Activated T-cell treated with anti-CD3 and anti-CD28 coated beads, Interleukin-2, amount 50 U/mL, for 24 hours (primary cell): ENCODE measurements at places on chromosomes 2 and 18.

DNA sequence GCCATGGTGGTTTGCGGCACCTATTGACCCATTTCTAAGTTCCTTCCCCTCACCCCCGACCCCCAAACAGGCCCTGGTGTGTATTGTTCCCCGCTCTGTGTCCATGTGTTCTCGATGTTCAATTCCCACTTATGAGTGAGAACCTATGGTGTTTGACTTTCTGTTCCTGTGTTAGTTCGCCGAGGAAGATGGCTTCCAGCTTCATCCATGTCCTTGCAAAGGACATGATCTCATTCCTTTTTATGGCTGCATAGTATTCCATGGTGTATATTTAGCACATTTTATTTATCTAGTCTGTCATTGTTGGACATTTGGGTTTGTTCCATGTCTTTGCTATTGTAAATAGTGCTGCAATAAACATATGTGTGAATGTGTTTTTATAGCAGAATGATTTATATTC lies 183.6 kb downstream of the GBX2 start:
- DNase-seq, result no peak

GRCh38 chr2:15788830-15789229 lies 151.5 kb upstream of the MYCN start:
- DNase-seq, result no peak

GRCh38 chr2:231592636-231593145 lies at the start of gene TEX44:
Gene TEX44 (plus strand): TSS chr2:231592864. CDS start chr2:231592952, 88 bp downstream.
- DNase-seq, result no peak

DNA sequence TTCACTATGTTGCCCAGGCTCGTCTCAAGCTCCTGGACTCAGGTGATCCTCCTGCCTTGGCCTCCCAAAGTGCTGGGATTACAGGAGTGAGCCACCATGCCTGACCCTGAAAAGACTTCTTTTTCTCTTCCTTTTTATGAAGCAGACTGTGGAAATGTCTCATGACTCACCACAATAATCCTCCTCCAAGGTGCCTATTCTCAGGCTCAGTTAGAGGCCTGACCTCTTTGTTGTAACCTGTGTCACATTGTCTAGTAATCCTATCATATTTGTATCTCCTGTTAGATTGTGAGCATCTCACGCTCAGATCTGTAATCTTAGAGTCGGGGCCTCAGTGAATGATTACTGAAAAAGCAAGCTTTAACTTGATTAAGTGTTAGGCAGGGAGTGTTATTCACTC lies 18.3 kb upstream of the TAF4B start:
- no peak for DNase-seq

GRCh38 chr2:236616031-236616430 lies 46.4 kb downstream of the ACKR3 start:
- no peak for DNase-seq

DNA sequence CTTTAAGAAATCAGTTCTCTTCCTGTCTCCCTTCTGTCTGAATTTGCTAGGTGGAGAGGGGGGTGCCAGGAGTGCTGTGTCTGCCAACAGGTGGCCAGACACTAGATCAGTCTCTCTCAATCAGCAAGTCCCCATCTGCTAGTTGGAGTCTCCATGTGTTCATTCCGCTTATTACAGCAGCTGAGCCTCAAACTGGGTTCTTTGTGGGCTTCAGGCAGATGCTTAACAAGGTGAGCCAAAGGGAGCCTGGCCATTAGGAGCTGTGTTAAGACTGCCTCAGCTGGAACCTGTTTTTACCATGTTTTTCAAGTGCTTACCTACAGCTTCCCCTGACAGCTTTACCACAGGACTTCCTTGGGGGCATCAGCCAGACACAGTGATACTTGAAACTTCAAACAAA lies 401.9 kb downstream of the LRP1B start:
- no peak for DNase-seq

DNA sequence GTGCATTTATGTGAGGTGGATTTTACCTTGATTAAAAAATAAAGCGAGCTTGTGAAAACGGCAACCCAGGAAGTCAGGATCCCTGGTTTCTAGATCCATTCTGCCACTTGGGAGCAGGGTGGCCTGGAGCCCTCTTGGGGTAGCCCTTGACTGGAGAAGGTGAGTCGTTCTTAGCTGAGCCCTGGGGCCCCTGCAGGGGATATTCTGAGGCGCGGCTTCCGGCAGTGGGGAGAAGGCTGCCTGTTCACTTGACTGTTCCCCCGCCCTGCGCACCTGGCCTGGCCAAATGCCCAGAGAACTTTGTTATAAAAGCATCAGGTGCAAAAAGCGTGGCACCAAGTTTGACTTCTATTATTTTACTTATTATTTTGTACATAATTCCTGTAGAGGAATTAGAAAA lies 221.9 kb downstream of the DYSF start:
- no peak for DNase-seq

GRCh38 chr2:25294573-25295462 lies 46.9 kb downstream of the DNMT3A start:
- DNase-seq, result peak; percentile 81

DNA sequence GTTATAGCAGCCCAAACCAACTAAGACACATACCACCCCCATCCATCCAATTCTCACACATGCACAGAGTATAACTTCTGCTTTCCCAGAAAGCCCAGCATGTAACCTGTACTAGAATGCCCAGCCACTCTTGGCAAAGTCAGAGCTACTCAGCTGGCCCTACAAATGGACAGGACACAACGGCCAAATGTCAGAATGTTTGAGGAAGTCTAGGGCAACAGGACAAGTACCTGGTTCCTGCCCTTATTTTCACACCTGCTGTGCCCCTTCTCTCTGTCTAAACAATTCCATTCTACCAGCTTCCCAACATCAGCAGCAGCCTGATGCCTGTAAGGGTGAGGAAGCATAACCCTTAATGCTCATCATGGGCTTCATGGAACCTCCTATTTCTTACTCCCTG lies 15.1 kb upstream of the BZW1 start:
- DNase-seq, result no peak

DNA sequence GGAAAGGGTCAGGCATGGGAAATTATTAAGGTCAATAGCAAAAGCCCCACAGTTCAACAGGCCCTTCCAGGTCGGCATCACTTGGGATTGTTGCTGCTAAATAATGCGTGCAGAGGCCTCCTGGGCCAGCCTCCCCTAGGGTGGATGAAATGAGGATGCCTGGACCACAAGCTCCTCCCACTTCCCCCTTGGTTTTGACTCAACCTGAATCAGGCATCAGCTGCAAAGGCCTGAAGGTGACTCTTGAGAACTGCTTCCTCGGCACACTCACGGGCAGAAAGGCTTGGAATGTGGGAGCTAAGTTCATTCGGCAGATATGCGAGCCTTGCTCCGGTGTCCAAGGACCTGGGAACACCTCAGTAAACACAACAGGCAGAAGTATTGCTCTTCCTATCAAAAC lies 69.3 kb downstream of the MBP start:
- peak; percentile 79 for DNase-seq

DNA sequence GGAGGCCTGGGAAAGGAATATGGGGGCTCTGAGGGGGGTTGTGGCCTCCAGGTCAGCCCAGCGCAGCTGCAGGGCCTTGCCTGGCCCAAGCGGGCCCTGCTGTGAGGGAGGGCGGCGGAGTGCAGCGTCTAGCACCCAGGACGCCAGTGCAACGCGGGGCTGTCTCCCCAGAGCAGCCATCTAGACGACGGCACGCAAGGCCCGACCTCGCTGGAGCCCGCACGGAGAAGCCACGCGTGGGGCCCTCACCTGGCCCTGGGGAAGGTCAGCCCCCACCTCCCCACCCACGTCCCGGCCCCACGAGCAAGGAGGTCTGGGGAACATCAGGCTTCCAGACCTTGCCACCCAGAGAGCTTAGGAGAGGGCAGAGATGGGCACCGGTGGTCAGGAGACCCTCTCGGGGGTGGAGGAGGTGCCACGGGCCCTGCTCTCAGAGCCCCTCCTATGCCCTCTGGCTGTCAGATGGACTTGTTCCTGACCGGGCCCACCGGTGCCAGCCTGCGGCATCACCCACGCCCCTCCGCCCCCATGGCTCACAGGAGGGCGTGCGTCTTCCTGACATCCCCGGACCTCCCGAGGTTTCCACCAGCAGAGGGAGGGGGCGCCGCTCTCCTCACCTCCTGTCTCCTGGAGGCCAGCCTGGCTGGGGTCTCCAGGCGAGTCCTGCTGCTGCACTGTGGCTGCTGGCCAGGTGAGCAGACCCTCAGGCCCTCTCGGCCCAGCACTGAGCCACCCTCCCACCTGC lies 17.0 kb downstream of the GPR35 start:
- no peak for DNase-seq

GRCh38 chr2:42051543-42052235 lies 3.9 kb downstream of the PKDCC start:
- no peak for DNase-seq

DNA sequence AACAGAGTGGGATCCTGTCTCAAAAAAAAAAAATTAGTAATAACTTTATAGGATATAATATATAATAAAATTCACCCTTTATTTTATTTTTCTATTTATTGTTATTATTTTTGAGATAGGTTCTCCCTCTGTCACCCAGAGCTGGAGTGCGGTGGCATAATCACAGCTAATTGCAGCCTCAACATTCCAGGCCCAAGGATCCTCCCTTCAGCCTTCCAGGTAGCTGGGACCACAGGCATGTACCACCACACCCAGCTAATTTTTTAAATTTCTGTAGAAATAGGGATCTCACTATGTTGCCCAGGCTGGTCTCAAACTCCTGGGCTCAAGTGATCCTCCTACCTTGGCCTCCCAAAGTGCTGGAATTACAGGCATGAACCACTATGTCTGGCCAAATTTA lies 958 bp downstream of the C2orf92 start:
- no peak for DNase-seq

DNA sequence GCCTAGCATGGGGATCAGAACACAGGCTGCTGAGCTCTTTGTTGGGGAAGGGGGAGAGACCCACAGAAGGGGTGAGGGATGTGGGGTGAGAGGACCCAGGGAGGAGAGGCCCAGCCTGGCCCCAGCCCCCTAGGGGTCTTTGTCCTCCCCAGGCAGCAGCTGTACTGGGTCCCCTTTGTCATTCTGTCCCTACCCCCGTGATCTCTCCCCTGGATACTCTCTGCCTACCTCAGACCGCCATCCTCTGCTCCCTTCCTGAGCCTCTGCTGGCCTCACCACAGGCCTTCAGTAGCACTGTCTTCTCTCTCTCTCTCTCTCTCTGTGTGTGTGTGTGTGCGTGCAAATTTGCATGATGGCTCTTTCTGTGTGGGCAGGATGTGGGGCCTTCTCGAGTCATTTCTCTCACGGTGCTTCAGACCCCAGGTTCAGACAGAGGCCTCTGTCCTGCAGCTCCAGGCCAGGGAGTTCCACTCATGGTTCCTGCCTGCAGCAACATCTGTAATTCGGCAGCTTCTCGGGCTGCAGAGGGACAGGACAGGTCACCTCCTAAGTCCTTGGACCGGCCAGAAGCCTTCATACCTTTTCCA lies 1.4 kb downstream of the PSD4 start:
- DNase-seq, result peak; percentile 69

DNA sequence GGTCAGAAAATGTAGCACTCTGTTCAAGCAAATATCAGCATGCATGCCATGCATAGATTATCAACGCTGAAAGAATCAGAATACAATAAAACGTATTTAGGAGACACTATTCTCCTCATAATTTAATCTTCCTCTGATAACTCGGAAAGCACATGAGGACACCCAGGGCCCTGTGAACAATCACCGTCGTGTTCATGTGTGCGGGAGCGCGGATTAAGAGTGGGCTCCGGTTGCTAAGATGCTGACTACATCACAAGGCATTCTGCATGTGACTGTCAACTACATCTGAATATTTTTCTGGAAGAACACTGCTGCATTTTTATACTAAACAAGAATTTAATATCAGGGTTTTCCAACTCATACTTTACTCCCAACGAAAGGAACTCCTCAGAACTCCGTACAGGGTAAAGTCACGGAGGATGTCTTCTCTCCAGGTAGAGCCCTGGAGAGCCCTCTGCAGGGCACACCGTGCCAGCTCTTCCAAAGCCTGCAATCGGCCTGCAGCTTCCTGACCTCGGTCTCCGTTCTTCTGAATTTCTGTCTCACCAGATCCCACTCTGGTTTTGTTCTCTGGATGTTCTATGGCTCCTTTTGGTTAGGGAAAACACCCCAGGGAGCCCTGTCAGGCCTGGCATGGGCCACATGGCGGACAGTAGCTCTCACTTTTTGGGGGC lies 59.6 kb downstream of the ZNF516 start:
- no peak for DNase-seq

DNA sequence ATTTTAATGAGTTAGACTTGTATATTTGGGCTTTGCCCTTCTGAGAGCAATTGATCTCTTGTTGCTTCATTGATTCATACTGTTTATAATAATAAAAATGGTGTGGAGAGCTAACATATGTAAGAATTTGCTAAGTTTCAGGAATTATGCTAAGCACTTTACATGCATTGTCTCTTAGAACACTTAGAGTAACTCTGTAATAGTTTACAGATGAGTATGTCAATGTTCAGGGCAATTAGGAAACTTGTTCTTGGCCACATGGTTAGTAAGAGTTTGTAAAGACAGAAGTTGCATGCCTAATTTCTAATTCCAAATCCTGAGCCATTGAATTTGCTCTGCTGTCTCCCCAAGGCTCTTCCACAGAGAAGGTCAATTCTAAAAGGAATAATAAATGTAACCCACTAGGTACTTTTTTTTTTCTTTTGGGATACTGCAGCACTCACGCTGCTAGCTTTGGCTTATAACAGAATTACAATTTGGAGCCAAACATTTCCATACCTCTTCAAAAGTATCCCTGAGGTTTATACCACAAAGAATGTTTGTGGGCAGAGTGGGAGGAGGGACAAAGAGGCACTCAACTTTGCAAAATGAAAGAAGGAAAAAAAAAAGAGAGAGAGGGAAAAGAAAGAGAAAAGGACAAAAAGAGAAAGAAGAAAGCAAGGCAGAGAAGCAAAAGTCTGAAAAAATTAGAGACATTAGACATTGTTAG lies 232.4 kb downstream of the CALCRL start:
- no peak for DNase-seq

- DNase-seq, result no peak
Measured at GRCh38 chr2:55761526-55761925, 67.9 kb upstream of the PNPT1 start.

DNA sequence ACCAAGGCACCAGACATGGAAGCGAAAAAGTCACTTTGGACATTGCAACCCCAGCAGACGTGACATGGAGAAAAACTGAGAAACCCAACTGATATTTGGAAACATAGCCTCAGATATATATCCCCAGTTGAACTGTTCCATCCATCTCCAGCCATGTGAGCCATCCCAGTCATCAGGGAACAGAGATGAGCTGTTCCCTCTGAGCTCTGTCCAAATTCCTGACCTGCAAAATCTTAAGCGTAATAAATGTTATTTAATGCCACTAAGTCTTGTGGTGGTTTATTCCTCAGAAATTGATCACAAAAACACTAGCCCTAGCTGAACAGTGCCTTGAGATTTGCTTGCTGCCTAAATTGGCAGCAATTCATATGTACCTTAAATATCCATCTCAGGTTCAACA lies 182.8 kb downstream of the NRP2 start:
- no peak for DNase-seq

DNA sequence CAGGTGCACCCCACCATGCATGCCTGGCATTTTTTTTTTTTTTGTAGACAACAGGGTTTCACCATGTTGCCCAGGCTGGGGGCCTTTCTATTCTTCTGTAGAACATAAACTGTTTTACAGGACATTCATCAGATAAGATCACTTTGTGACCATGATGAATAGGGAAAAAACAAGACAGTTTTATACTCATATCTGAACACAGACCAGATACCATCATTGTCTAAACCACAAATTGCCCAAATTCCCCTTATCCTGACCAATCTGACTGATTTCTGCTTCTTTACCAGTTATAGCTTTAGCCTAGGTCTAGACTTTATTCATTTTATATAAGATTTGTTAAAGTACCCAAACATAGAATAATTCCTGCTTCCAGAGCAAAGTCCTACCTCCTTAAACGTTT lies 1699.3 kb upstream of the TMEFF2 start:
- DNase-seq, result no peak

- no peak for DNase-seq
Measured at GRCh38 chr2:44004735-44005602, 9.2 kb upstream of the LRPPRC start.

- DNase-seq, result no peak
Measured at GRCh38 chr2:239466755-239467271, 66.0 kb upstream of the HDAC4 start.
